ENCODE measurements at places on chromosomes 2 and 18.
A peak's percentile ranks its signal among the peaks of the same experiment; 100 is the strongest.

DNA sequence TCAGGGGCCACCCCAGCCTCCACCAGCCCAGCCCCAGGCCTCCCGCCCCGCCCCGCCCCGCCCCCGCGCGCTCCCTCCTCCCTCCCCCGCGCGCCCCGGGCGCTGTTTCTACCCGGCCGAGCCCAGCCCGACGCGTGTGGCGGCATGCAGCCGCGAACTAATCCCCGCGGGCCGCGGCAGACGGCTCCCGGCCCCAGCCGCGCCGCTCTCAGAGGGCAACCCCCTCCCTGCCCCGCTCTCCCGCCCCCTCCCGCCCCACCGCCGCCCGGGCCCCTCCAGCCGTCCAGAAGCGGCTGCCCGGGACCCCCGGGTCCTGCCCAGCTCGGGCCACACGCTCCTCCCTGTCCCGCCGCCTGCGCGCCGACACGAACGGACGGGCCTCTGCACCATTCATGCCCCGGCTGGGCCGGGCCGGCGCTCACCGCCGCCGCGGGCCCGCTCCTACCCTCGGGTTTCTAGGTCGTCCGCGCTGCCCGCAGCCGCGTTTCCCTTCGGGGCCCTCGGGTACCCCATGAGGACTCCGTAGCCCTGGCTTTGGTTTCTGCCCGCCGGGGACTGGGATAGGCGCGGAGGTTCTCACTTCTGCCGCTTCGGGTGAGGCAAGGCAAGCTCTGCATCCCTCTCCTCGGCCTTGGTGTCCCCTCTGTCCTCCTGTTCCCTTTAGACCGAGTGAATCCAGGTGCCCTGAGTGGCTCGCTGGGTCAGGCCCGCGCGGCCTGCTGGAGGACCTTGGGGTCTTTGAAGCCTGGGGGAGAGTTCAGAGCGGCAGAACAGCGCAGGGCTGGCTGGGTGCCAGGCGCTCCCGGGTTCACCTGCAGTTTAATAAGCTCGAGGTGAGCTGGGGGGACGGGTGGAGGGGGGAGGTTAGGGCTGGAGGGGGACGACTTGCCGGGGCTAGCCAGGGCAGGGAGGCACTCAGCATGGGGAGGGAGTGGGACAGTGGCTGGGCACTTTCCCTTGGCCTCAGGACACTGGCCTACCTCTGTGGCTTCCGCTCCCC is 3.1 kb downstream of the WNT10A start:
- peak; percentile 56 for DNase-seq

DNA sequence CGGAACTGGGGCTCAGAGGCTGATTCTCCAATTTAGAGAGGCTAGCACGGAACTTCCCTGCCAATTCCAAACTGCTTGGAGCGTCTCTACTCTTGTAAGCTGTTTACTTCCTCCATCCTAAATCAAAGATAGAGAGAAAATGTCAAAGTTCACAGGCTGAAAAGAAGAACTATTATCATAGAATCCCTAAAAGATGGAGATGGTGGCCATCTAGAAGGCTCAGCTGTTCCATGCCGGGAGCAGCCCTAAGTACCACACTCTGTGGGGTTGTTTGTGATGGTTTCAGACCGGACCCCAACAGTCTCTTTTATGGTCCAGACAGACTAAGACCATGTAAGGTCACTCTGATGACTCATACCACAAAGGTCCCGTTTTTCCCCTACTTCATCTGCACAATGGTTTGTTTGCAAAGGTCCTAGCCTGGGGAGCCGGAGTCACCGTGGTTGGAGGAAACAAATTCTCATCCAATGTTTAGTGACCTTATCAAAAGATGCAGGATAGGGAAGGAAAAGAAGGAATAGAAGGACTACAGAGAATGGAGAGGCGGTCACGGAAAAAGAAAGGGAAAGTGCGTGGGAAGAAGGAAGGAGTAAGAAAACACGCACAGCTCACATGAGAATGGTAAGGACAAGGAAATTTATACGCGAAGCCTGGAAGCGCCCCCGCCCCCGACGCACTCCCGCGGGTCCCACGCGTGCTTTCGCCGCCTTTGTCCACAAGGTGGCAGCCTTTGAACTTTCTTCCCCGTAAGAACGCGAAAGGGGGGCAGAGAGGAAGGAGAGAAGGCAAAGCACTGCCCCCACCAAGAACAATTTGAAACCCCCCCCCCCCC is 453 bp upstream of the ANTXR1 start:
- DNase-seq, result peak; percentile 88

DNA sequence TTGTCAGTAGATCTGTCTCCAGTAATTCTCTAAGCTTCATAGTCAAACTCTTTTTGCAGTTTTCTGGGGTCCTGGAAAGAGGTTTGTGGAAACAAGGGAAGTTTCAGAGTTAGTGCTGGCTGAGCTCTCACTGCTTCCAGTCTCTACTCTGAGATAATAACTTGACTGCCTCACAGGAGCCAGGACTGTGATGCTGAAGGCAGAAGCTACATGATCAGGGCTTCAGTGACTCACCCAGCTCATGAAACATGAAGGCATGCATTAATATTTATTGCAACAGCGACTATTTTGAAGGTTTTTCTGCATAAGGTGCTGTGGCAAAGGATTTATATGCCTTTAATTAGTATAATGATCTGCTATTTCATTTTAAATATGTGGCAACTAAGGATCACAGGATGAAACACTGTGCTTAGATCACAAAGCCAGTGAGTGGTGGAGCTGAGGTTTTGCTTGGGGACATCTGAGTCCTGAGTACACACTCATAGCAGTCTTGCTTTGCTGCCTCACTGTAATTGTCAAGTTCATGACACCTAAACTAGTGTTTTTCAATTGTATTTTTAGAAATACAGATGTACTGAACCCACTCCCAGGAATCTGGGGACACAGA is 448.4 kb upstream of the GCFC2 start:
- DNase-seq, result no peak

GRCh38 chr18:69659142-69659651 is 258.5 kb downstream of the DOK6 start:
- no peak for DNase-seq

DNA sequence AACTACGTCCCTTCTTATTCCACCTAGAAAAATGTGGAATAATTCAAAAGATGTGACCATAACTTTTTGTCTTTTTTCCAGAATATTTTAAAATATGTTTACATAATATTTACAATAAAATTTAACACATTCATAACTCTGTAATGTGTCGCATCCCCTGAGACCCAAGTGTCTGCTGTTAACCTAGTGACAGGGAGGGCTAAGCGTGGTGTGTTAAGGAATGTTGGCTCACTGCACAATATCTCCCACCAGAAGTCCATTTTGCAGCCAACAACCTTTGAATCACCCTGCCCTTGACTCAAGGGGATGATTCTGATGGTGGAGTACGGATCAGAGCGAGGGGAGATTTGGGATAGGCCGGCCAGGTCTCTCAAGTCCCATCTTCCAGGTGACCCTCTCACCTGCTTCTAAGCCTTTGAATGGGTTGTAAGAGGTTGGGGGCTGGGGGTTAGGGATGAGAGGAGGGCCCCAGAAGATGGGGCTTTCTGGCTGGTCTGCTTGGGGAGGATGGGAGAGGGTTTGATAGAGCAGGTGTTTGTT is 43.3 kb downstream of the SERTAD2 start:
- no peak for DNase-seq

DNA sequence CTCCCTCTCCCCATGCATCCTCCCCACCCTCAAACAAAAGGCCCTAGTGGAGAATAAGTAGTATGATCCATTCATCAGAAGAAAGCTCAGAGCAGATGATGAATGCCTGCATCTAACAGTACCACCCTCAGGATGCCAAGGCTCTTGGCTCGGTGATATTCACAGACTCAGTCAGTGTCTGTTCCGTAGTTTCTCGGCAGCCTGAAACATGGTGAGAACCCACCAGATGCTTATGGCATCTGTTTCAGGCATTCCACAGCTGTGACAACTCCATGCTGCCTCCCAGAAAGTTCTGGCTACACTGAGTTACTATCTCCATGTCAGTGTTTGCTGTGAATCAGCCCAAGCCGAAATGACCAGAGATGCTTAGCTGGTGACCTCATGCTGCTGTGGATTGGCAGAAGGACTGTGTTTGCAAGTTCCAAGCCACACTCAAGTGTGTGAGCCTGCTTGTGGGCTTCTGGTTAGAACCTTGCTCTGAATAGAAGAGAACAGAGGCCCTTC is 83.9 kb downstream of the WDSUB1 start:
- DNase-seq, result peak; percentile 98

GRCh38 chr2:214560176-214560575 is 149.3 kb downstream of the VWC2L start:
- no peak for DNase-seq

DNA sequence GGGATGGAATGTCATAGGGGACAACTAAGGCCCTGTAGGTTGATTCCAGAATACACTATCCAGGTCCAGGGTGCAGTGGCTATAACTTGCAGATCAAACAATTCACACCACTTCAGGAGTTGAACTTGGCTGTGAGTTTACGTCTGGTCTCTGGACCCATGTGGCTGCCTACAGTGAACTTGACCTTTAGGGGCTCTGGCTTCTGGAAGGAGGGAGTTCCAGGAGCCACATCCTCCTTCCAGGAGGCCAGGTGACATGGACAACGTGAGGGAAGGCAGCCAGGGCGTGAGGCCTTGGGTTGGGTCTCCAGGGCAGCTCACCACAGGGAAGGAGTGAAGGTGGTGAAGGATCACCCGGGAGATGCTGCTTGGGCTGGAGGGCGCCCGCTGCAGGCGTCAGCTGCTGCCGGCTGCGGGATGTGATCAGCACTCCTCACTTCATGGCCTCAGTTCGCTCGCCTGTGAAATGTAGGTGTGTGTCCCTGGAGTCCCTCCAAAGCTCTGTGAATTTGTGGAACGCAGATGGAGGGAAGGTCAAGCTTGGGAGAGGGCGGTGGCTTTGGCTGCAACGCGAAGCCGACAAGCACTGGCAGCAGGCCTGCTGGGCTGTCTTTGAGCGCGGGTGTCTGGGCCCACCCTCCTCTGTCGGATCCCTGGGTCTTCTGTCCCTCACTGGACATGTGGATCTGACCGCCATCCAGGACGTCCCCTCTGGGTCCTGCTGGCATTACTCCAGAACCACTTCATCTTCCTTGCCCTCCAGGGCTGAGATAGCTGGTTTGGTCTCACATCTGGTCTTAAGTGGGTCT is 146.5 kb downstream of the GLI2 start:
- no peak for DNase-seq

DNA sequence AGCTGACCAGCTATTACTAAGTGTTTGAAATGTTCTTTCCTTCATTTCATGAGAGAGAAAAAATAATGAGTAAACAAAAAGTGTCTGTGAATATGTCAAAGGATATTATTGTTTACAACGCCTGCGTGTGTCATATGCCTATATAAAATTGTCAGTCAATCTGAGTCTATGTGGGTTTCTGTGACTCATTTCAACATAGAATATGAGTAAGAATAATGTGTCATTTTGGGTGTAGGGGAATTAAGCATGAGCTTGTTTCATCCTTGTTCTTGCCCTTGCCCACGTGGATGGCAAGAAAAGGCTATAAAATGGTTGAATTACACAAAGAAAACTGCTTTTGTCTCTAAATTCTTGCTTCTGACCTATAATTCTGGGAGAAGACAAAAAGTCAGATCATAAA is 466.0 kb downstream of the PTH2R start:
- no peak for DNase-seq

DNA sequence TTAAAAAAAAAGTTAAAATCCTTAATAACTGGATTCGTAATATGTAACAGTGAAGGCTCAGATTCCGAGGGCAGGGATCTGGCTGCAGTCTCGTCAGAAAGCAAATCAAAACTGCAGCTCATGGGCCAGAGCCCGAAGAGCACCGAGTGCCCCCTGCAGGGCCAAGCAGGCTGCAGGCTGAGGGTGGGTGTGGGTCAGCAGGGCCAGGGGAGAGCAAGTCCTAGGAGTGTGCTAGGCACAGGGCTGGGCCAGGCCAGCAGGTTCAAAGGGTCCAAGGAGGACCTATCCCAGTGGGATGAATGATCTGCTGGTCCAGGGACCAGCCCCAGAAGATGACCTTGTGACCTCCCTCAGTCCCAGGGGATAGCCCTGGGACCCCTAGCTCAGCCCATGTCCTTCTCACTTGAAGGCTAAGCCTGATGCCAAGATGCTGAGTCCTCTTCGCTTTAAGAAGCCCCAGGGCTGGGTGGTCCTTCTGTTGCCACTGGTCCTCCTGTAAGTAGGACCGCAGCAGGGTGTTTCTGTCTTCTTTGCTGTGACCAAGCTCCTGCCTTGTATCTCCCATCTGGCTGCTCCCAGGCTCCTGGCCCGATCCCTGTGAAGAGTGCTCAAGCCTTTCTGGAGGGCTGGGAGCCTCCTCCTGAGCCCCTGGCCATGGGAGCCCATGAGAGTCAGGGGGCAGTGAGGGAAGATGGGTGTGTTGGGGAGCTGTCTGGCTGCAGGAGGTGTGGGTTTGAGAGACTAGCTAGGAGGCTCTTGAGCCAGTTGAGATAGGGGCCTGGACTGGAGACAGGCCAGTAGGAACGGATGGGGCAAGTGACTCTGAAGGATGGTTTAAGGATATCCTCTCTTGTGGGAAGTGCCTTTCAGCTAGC is 150.7 kb downstream of the DYSF start:
- no peak for DNase-seq

DNA sequence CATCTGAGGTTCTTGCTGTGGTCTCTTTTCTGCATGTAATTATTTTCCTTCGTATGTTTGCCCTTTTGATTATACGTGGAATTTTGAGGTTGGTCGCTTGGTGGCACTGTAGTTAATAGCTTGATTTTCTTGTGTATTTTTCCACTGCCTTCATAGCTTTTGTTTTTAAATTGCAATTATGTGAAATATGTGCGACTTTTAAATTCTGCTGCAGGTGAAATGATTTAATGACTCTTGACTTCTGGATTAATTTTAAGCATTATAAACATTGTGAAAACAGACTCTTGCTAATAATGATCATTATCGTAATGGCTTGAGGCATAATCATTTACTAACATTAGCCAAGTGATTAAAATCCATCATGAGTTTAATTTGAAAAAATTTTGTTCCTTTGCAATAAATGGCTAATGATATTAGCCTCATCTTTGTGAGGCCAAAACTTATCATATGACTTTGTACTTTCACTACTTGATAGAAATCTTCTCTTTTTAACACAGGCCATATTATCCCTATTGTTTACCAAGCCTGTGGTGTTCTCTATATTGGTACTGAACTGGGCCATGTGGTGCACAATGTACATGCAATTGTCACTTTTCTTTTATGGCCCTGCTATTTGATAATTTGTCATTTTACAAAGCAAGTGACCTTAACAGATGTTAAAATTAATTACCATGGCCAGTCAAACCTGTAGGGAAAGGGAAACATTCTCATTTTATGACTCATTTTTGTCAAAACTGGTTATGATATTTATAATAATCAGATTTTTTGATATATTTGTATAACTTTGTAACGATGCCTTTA is 62.8 kb upstream of the NEUROD1 start:
- peak; percentile 79 for DNase-seq

GRCh38 chr18:48419277-48420022 is 10.3 kb upstream of the ZBTB7C start:
- DNase-seq, result no peak

DNA sequence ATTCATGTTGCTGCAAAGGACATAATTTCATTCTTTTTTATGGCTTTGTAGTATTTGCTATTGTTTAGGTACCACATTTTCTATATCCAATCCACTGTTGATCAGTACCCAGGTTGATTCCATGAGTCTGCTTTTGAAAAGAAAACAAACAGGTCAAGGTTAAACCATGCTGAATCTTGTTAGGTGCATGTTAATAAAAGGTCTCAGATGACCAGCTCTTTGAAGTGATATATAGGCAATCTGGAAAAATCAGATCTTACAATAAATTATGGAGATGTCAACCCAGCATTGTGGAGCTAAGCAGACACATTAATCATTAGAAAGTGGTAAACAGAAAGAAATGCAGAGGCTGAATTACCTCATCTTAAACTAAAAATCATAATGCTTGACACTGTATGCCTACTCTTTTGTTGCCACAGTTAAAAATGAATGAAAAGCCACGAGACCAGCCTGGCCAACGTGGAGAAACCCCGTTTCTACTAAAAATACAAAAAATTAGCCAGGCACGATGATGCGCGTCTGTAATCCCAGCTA is 246.0 kb downstream of the CTNNA2 start:
- DNase-seq, result no peak

Data from foreskin fibroblast (primary cell).